ENCODE measurements at places on chromosomes 13 and 19.

GRCh38 chr19:42121656-42122069 is 10.6 kb downstream of the POU2F2 start:
- no peak for DNase-seq

DNA sequence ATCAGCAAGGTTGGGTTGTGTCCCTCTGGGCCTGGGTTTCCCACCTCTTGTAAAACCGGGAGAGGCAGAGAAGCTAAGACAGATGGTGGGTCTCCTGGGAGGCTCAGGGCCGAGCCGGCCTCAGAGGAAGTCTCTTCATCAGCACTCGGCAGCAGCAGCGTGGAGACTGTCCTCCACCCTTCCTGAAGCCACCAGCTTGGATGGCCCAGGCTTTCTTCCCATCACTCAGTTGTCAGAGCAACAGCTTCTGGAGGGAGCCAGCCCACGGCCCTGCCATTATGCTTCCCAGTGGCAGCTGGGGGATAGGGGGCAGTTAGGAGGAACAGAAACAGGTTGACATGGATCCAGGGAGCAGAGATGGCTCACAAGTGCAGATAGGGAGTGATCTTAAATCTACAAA is 191.0 kb downstream of the KATNAL1 start:
- DNase-seq = no peak

GRCh38 chr13:53847502-53847901 is 818.9 kb downstream of the OLFM4 start:
- DNase-seq = no peak

GRCh38 chr13:91401920-91402319 is 3.5 kb downstream of the GPC5 start:
- no peak for DNase-seq

DNA sequence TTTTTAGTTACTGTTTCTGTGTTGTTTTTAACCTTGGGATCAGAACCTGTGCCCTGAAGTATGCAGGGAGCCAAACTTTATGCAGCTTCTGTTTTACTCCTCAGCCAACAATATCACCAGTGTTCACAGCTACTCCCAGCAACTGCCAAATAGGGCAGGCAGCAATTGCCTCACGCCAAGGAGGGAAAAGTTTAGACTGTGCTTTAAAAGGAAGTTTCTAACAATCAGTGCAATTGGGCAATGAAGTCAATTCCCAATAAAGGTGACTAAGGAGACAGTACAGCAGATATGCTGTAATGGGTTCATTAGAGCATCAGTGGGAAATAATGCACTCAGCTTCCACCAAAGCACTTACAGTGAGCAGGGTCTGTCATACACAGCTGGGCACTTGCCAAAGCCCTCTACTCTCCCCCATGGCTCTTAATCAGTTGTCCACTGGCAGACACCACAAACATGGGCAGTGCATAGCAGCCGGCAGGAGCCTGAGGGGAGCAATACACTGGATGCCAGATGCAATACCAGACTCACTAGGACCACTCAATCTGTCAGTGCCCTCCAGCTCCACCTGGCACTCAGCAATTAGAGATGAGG is 19.3 kb downstream of the ENOX1 start:
- peak; percentile 16 for DNase-seq

DNA sequence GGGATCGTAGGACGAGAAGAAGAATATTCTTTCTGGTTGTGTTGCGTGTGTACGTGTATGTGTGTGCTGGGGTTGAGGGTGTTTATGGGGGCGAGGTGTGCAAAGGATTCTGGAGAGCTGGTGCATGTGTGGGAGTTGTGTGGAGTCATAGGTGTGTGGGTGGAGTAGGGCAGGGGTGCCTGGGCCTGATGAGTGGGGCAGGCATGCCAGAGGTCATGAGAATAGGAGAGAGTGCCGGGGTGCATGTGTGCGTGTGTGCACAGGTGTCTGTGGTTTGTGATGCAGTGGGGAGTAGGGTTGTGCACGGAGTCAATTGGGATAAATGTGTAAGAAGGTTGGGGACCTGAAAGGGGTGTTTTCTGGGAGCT is 649 bp downstream of the TMEM91 start:
- no peak for DNase-seq

DNA sequence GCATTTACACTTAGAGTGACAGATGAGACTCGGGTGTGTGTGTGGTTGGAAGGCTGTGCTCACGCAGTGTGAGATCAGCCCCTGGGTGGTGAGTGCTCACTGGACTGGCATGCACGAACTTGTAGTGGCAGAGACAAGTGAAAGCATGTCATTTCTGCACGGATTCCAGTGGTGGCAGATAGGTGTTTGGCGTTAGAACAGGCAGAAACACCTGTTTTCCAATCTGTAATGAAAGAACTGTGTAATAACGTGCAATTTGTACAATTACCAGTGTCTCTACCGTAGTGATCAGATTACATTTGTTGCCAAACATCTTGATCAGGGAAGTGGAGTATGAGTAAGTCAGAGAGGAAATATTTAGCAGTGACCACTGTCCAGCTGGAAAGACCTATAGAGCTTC is 8.2 kb downstream of the LAMP1 start:
- DNase-seq = no peak

DNA sequence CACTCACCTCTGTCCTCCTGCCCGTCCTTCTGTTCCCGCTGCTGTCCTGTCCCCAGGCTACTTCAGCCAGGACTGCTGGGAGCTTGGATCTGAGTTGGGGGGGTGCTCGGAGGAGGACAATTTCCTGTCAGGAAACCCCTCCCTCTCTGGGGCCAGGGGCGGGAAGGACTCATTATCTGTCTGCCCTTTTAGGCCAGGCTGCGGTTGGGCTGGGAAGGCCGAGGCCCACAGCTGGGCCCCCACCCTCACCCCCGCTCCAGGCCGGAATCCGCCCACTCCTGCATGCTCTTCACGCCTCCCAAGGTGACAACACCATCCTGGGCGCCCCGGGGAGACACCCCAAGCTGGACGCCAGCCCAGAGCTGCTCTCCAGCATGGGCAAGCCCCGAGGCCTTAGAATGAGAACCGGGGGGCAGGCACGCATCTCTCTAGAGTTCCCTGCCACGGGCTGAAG is at the start of gene EXOC3L2:
Gene EXOC3L2 (minus strand): TSS at position 74 of the 454 bp plus-strand sequence. CDS start 6,362 bp downstream, outside the sequence.
- no peak for DNase-seq

DNA sequence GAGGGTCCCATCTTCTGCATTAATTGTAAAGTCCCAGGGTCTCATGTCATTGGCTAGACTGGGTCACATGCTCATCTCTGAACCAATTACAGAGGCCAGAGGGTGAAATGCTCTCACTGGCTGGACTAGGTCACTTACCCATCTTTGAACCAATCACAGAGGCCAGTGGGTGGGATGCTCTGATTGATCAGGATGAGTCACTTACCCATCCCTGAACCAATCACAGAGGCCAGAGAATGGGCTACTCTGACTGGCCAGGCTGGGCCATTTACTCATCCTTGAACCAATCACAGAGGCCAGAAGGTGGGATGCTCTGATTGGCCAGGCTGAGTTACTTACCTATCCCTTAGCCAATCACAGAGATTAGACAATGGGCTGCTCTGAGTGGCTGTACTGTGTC is 5.3 kb downstream of the MISP start:
- DNase-seq = no peak

GRCh38 chr13:91381371-91381770 is 17.1 kb upstream of the GPC5 start:
- no peak for DNase-seq

GRCh38 chr13:58979851-58980250 is 1183.9 kb downstream of the DIAPH3 start:
- DNase-seq = no peak

- DNase-seq = no peak
Observed at GRCh38 chr19:41638641-41639081, 11.8 kb upstream of the CEACAM4 start.

DNA sequence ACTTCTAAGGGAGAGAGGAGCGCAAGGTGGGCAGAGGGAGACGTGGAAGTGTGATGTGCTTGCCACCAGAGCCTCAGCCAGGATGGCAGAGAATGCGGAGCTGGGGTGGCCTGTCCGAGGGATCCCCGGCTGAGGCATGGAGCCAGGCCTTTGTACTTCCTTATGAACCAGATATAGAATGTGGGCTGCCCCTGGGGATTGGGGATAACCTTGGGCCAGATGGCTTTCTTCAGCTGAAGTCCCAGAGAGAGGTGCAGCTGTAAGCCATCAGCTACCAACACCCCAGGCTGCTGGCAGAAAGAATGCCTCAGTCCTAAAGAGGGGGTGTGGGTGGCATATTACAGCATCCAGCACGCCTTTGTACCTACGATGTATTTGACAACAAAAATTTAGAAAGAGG is 25.5 kb upstream of the FBXO17 start:
- DNase-seq = no peak

- DNase-seq = no peak
Observed at GRCh38 chr13:63337041-63337440, 1921.4 kb upstream of the PCDH20 start.

DNA sequence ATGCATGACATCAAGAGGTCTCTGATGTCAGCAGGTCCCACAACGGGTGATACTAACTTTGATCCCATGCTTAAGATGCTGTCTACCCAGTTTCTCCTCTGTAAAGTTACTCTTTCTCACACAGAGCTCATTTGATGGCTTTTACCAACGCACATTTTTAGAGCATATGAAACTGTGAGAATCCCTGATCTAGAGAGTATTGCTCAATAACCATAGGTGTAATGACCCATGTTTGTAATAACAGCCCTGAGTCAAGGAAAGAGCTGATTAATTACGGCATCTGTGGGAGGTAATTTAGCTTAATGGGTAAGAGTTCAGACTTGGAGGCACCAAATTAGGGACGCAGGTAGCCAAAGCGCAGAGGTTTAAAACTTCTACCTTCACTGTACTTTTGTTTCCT is 18.0 kb upstream of the IZUMO2 start:
- DNase-seq = no peak

GRCh38 chr19:10270616-10271394 is at the start of gene ICAM1:
ICAM1 (plus strand) TSS chr19:10271120; CDS start chr19:10271160, 40 bp downstream.
- DNase-seq = peak; percentile 49

DNA sequence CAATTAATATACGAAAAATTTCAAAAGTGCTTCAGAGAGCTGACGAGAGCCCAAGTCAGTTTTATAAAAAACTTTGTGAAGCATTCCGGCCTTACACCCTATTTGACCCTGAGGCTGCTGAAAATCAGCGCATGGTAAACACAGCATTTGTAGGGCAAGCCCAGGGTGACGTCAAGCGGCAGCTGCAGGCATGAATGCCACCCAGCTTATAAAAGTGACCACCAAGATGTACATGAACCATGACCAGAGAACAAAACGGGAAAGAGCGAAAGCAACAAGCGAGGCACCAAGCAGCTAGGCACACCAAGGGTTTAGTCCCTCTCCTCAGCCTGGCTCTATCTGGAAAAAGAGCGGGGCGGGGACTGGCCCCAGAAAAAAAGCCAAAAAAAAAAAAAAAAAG is 6.0 kb downstream of the SIGLEC11 start:
- DNase-seq = no peak

DNA sequence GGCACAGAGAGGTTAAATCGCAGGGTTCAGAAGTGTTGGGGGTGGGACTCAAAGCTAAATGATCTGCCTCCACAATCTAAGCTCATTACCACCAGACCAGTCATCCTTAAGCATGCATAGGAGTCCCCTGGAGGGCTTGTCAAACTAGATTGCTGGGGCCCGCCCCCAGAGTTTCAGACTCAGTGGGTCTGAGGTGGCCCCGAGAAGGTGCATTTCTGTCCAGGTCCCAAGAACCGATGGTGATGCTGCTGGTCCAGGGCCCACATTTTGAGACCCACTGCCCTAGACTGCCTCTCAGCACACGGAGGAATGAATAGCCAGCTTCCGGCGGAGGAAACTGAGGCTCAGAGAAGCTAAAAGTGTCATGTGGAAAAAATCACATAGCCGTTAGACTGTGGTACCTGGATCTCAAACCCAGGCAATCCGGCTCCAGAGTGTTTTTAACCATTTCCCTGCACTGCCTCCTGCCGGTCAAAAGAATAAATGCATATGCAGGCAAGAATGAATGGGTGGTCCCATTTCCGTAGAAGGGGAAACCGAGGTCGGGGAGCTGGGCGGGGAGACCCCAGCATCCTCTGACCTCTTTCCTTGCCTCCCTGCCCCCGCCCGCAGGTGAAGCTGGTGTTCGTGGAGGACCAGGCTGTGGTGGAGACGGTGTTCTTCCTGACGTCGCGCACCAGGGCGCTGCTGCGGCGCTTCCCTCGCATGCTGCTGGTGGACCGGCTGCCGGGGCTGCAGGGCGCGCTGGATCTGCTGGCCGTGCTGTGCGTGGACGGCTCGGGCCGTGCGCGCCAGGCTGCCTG is 23.8 kb downstream of the ZSWIM9 start:
- no peak for DNase-seq

GRCh38 chr19:51427201-51427600 is 9.8 kb upstream of the SIGLEC10 start:
- DNase-seq = no peak

DNA sequence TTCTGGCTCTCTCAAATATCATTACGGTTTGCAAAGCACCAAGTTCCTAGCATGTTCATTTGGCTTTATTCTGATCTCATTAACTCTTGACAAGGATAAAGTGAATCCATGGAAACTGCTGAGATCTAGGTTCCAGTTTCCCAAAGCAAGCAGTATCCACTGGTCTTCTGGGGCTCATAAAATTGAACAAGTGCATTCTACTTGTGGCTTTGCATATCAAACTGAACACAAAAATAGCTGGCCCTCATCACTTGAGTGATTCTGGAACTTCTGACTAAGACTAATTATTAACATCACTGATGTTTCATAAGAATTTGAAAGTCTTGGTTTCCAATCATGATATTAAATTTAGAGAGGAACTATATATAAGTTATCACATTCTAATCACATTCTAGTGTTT is 6.3 kb upstream of the KCTD12 start:
- DNase-seq = no peak

- peak; percentile 31 for DNase-seq
Observed at GRCh38 chr19:51702103-51702824, 9.1 kb downstream of the SPACA6 start.

GRCh38 chr13:100751826-100752225 is 77.2 kb upstream of the TMTC4 start:
- peak; percentile 7 for DNase-seq

- no peak for DNase-seq
Observed at GRCh38 chr19:55550321-55550650, 4.9 kb upstream of the SBK3 start.

- DNase-seq = no peak
Observed at GRCh38 chr13:95573221-95573620, 20.7 kb downstream of the CLDN10 start.

GRCh38 chr13:49521224-49521623 is 25.5 kb downstream of the PHF11 start:
- DNase-seq = no peak

DNA sequence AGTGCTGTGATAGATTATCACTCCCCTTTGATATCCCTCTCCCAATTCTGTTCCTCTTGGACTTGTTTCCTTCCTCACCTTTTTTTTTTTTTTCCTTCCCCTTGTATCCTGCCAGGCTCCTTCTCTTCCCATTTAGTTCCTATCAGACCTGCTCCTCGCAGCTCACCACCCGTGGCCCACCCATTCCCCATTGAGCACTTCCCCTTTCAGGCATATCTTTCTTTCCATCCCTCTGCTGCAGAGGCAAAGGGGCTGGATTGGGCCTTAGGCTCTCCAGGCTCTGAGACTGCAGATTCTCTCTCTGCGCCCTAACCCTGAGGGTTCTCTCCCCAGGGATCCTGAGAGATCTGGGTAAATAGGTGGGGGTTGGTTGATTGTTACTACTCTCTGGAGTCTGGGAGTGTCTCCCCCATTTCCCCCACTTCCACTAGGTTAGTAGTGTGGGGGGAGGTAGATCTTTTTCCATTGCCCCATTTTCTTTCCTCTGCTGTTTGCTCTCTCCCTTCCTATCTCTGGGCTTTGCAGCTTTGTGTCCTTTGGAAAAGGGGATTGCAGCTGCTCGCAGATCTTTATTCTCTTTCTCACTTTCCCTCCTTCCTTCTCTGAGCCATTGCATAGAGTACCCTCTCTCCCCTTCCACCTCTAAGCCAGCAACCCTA is 2.3 kb downstream of the ARHGAP35 start:
- no peak for DNase-seq

- no peak for DNase-seq
Observed at GRCh38 chr13:103287659-103288058, 221.4 kb upstream of the SLC10A2 start.

Measured in substantia nigra (tissue), 51 donors.